ENCODE measurements at places on chromosomes 2 and 18.

- no peak for DNase-seq
Observed at GRCh38 chr2:101884423-101884822, 107.3 kb upstream of the IL1R2 start.

GRCh38 chr2:150469706-150470274, 17.7 kb downstream of the RND3 start:
- DNase-seq, result no peak

DNA sequence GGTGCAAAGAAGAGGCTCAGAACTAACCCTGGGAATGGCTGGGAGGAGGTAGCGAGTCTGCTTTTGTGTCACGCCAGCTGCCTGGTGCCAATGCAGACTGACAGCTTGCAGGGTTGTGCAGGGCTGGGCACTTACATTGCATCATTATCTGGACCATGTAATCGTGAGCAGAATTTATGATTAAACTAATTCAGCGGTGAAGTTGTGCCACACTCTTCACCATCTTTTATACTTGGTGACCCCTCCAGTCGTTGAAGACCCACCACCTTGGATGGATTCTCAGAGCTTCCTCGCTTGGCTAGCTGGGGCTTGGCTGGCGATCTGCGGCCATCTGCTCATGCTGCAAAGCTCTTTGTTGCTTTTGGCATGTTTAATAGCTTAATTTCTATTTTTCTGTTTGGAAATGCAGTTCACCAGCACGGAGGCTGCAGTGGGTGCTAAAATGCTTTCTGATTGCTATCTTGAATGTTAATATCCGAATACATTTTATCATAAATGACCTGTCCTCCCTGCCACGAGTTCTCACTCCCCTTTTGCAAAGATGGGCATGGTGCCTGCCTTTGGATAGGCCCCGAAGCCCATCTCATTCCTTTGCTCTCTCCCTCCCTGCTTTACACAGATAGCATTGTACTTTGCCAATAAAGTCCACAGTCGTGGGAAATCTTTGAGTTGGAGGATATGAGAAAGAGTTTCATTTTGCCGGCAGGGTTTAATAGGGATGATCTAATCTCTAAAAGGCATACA, 188.2 kb downstream of the PRKCE start:
- DNase-seq, result no peak

DNA sequence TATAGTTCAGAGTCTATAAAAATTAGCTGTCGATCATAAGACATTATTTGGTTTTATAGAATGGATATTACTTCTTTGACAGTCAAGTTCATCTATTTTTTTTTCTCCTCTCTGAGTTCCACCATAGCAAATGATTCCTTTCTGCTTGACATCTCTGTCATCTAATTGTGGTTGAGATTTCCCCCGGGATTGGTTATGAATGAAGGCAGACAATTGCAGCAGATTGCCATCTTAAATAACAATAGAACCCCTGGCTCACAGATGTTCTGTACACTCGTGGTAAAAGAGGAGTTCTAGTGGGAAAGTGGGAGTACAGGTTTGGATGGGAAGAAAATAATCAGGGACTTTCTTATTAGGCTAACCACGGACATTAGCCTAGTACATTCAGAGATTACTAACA, 292.1 kb upstream of the NRXN1 start:
- DNase-seq, result no peak

DNA sequence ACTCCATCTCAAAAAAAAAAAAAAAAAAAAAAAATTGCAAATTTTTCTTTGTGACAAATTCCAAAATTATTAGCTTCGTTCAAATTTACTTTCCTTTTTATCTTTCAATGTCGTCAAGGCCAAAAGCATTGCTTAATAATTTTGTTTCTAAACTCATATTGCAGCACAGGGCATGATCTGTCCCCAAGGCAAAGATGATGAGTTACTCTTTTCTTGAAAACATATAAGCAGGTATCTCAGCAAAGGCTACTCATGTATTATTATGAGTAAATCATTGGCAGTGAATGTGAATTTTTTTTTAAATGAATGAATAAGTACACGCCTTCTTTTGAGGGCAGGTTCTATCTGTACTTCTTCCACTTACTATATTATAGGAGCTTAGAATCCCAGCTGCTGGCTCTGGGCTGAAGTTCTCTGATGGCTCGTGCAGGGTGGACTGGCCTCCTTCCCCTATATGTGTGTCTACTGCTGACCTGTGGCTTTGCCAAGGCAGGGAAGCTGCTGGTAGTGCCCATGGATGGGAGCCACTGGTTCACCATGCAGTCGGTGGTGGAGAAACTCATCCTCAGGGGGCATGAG, at the start of gene UGT1A7:
TSS of gene UGT1A7 (plus strand) at position 381 of the 579 bp plus-strand sequence. CDS start at position 418, 37 bp downstream.
- no peak for DNase-seq

GRCh38 chr2:20590704-20591515, 60.0 kb downstream of the HS1BP3 start:
- no peak for DNase-seq

GRCh38 chr18:79749251-79750191, 48.2 kb upstream of the KCNG2 start:
- no peak for DNase-seq

DNA sequence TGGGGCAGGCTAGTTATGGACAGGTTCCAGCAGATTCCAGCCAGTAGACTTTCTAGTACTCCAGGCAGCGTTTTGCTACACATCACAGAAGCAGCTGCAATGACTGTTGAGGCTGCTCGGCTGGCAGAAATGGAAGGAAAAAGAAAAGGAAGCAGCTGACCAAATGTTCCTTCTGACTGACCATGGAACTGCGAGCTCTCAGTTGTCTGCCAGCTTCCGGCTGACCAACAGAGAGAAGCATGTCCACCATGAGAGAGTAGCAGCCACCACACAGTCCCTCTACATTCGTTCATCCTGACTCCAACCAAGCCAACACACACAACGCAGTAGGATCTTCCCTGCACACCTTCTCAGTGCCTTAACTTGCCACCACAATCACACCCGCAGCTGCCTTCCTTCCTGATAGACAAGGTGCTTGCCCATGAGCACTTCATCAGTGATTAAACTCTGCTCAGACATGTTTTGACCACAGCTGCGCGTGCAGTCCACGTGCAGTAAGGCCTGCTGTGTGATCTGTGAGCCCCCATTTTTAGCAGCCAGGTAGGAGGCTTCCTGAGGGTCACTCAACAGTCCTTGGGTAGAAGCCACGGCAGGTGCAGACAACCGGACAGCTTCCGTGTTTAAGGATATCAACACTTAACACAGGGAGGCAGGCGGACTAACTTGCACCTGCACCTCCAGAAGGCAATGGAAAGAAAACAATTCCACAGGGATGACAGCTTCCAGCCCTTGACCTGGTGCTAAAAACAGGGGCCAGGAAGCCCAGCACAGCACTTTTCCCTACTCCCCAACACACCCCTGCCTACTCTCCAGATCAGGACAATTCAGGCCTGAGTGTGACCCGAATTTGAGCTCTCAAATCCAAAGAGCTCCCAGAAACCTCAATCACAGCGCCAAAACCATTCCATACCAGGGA, 996 bp downstream of the TGFBRAP1 start:
- no peak for DNase-seq

- no peak for DNase-seq
Observed at GRCh38 chr18:48419277-48420022, 10.3 kb upstream of the ZBTB7C start.

DNA sequence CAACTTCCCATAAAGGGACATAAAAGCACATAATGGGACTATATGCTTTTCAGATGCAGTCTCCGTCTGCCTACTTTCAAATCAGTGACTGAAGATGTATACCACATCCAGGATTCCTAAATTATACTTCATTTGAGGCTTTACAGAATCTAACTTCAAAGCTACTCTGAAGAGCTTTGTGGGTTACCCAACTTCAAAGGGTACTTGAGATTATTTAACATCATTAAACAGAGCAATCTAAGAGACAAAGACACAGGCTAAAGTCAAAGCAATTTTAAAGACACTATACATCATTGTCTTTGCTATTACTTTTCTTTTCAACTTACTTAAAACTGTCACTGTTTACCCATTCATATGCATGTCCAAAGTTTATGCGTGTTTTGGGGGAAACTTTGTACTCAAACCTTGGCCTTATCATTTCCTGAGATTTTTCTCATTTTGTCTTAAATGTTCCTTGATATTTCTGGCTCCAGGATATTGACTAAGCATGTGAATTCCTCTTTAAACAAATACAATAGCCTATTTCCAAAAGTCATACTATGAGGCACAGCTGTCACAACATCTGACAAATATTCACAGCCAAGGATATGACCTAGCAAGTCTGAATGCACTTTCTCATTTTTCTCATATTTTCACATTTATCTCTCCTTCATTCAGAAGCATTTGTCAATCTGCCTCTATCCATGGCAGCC, 1985.1 kb upstream of the PIK3C3 start:
- DNase-seq, result no peak

DNA sequence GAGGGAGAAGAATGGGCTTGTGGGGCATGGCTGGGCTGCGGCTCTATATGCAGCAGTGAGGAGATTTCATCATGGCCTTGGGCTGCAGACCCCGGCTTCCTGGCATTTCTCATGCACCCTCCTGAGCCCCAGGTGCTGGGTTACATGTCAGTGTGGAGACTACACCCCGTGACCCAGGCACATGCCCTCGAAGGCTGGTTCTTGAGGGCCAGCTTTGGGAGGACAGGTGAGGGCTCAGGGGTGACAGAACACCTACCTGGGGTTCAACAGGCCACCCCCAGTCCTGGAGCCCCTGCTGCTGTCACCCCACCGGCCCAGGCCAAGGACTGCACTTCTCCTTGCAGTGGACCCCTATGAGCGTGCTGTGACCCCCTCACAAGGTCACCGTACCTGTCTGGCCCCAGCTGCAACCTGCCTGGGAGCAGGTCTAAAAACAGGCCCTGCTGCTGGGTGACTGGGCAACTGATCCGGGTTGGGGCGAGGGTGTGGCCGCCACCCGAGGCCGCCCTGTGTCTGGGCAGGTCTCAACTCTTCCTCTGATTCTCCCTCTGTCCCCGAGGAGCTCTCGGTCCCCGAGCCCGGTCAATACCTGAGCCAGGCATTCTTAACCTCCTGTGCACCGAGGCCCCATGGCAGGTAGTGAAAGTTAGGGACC, 94.8 kb upstream of the OTOS start:
- no peak for DNase-seq

DNA sequence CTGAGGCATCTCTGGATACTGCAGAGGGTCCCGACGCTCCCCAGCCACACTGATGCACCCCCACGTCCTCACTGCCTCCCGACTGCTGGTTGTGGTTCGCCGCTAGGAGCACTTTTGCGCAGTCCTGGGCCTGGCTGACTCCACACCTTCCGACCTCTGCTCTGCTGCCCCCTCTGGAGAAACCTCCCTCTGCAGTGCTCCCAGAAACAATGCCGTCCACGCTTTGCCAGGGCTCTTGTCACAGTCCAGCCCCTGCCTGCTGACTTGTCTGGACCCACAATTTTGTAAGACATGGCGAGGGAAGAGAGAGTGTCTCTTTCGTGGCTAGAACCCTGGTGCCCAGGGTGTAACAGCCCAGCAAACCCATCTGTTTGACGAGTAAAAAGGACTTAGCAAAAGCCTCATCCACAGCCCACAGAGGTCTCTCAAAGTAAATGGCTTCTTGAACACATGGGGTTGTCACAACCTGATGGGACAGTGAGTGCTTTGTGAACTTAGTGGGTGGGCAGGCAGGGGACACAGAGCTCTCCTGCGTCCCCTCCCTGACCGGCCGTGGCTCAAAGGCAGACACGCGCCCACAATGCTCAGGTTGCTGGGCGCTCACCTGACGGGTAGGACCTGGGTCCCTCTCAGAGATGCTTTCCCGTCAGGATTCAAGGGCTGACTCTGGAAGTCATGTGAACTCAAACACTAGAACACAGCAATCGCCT, 4.0 kb downstream of the COPS9 start:
- DNase-seq, result no peak

GRCh38 chr18:52670896-52671295, 330.9 kb downstream of the DCC start:
- no peak for DNase-seq

DNA sequence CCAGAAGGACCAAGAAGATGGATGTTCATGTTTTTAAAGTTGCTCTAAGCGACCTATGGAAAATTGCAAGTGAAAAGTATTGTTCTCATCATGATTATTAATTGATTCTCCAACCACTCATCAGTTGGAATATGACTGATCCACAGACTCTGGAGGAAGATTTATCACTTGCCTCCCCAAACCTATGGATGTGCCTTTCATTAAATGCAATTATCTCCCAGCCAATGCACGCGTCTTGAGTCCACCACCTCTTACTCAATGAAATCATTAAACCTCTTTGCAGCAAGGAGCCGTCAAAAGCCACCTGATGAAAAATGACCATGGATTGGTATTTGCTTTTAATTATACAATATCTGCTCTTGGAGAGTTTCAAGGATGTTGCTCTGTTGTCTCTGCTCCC, 165.6 kb downstream of the LRRTM1 start:
- no peak for DNase-seq

DNA sequence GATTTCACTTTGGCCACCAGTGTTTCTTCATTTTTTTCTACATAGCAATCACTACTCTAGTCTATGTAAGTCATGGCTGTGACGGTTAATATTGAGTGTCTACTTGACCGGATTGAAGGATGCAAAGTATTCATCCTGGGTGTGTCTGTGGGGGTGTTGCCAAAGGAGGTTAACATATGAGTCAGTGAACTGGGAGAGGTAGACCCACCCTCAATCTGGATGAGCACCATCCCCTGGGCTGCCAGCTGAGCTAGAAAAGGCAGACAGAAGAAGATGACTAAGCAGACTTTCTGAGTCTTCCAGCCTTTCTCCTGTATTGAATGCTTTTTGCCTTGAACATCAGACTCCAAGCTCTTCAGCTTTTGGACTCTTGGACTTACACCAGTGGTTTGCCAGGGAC, 265.0 kb upstream of the SLC8A1 start:
- no peak for DNase-seq

- no peak for DNase-seq
Observed at GRCh38 chr2:168147830-168148794, 99.3 kb downstream of the STK39 start.

GRCh38 chr2:240302933-240303595, 132.4 kb upstream of the GPC1 start:
- no peak for DNase-seq

GRCh38 chr18:10381516-10381915, 72.9 kb upstream of the APCDD1 start:
- no peak for DNase-seq

DNA sequence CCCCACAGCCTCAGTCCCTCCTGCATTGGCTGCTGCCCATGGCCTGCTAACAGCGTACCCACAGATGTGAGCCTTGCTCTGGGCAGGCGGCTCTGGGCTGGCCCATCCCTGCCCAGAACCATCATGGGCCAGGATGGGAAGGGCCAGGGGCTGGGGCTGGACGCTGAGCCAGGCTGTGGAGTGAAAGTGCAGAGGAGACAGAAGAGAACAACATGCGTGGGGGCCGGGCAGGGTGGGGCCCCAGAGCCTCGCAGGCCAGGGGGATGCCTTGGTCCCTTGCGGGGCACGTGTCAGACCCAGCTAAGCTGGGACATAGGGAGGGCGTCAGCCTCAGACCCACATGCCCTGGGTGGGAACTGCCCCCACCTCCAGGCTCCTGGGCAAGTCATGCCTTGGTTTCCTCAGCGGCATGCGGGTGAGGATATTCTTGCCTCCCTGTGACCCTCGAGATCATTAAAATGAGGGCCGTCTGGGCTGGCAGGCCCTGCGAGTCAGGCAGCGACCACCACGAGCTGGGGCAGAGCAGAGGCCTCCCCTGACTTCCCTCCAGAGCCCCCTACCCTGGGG, 27.3 kb downstream of the GPC1 start:
- no peak for DNase-seq

Data from stimulated activated CD8-positive, alpha-beta memory T cell treated with anti-CD3 and anti-CD28 coated beads, Interleukin-15, amount 100 ng/mL, for 24 hours (primary cell).